ENCODE measurements at places on chromosomes 5 and 9.

GRCh38 chr9:113742878-113743277 is 133.2 kb upstream of the ZNF618 start:
- DNase-seq = no peak

DNA sequence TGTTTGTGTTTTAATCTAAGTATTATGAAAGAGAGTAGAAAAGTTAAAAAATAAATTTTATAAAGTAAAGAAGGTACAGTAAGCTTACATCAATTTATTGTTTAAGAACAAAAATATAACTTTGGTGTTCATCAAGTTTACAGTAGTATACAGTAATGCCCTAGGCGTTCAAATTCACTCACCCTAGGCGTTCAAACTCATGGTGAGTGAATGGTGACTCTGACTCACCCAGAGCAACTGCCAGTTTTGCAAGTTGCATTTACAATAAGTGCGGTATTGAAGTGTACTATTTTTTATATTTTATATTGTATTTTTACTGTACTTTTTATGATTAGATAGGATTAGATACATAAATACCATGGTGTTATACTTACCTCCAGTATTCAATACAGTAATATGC is 421.3 kb downstream of the CDH12 start:
- no peak for DNase-seq

DNA sequence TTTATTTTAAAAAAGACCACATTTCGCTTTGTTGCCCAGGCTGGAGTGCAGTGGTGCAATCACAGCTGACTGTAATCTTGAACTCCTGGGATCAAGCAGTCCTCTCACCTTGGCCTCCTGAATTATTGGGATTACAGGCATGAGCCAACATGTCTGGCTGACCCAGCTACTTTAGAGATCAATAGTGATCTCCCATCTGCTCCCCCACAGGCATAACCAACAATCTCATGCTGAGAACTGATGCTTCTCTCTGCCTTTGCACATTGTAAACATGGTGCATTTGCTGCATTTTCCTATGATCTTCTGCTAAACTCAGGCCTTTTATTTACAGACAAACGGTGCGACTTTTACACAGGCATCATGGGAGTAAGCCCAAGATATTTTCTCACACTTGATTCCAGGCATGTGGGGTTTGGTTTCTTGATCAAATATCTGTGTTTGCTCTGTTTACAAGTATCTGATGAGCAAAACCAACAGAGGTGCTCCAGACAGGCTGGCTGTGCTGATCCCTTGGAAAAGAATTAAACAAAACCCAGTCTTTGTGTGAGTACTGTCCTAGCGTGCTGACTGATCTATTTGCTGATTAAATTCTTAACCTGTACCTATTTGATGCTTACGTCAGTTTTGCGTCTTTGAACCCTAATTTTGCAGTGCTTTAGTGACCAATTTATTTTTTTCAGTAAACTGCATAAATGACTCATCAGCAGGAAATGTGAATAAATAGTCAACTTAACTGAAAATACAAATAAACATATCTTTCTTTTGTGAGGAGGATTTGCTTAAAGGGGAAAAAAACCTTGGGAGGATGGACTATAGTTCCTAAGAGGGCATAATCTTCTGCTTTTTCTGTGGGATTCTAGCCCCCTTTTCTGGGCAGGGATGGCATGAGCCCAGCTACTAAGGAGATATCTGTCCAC is 191.7 kb upstream of the NR3C1 start:
- DNase-seq = no peak

GRCh38 chr5:63727583-63727982 is 234.7 kb downstream of the HTR1A start:
- DNase-seq = no peak

DNA sequence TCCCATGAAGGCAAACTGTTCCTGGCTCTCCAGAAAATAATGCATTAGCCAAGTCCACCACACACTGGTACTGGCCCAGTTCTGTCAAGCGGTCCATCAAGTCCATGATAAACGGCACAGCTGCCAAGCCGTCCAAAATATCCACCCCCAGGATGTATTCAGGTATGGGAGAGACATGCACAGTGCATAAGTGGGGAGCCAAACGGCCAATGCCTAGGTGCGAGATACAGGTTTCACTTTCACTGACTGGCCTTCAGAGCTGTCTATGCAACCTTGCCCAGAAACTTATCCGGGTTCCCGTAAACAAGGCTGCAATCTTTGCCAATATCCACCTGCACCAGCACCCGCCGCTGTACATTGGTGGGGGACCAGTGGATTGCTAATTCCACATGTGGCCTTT is 795.8 kb downstream of the EFNA5 start:
- no peak for DNase-seq

DNA sequence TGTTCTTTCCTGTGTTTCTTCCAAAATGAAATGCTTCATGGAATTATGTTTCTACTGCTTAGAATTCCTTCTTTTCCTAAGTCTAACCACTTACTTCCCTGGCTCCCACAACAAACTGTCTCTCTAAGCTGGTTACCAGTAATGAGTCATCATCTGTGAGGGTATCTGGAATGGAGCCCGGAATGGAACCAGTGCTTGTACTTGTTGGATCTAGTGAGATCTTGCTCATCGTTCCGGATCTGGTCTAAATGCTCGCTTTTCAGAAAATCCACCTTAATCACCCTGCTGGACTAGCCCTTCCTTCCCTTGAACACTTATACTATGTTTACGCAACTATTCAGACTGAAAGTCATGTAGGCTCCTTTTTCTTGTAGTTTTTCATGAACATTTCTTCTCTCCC is 184.8 kb downstream of the PBX3 start:
- no peak for DNase-seq

DNA sequence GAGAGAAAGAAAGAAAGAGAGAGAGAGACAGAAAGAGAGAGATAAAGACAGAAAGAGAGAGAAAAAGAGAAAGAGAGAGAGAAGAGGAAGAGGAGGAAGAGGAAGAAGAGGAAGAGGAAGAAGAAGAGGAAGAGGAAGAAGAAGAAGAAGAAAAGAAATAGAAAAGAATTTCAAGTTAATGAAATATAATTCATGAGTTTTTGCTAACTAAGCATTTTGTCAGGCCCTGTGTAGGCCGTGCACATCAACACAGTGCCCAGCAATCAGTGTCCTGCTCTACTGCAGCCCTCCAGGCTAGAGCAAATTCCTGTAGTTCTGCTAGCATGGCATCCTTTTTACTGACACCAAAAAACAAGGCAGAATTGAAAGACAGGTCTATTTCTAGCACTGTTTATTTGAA is 62.1 kb downstream of the PLPP1 start:
- no peak for DNase-seq

DNA sequence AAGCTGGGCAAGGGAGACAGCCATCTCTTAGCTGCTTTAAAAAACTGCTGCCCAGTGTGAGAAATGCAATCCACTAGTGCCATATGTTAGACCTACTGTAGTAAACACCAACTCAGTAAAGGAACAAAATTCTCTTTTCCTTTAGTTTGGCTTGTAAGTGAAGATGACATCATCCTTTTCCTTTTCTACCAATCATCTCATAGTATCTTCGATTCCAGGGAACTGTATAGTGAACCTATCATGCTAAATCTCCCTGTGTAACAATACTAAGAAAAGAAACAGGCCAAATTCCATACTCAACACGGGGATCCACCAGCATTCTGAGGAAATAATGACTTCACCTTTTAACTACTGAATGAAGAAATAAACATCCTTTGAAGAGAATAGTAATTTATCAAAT is 100.1 kb downstream of the RAPGEF6 start:
- no peak for DNase-seq

DNA sequence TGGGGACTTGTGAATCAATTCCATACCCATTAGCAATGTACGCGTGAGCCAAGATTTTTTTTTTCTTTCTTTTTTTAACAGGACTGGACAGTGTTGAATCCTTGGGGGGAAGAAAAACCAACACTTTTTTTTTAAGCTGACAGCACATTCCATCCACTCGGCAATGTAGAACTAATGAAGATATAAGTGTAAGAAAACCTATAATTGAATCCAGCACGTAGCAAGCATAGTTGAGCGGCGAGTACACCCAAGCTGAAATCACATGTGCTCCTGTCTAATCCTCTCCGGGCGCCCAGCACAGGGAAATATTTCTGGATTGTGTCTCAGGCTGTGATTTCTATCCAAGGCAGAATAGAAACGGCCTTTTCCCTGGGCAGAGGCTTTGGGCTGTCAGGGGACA is 118.2 kb downstream of the BOD1 start:
- peak; percentile 5 for DNase-seq

Data from left kidney (tissue), 8 donors.